ENCODE measurements at places on chromosomes 7 and 10.

DNA sequence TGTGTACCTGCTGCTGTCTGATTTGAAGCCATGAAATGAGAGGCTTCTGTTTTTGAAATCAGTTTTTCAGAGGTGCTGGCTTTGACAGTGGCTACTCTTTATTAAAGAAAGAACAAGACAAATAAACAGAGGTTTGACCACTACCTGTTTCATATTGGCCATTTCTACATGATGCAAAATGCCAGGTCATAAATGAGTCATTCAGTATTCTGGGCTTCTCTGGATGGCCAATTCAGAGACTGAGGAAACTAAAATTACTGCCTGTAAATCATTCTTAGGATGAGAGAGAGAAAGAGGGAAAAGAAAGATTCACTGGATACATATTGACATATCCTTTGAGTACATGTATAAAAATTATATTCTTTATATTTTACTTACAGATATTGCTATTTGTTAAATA is 303.3 kb upstream of the ETV1 start:
- DNase-seq: no peak

DNA sequence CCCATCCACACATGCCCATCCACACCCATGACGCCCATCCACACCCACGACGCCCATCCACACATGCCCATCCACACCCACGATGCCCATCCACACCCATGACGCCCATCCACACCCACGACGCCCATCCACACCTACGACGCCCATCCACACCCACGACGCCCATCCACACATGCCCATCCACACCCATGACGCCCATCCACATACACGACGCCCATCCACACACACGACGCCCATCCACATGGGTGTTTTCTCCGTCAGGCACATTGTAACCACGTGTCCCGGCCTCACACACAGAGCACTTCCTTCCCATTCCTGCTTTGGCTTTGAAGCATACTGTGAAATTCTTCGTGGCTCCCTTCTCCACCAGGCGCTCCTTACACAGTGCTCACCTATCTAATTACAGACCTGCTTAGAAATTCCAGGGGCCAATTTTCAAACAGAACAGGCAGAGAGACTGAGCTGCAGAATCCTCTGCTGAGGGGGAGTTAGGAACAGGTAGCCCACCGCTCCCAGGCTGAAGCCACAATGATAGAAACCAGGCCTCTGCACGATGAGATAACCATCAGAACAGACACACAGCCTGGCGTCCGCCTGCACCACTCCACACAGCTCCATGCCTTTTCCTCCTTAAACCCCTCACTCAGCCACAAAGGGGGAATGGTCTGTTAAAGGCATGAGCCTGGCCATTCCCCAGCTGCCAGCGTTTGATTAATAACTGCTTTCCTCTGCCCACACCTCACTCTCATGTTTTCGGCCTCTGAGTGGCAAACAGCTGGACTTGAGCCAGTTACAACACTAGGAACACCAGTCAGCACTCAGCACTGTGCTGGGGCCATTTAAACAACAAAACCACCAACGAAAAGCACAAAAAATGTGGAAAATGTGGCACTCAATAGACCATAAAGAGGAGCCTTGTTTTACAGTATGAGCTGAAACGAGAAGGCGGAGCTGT is 501.6 kb downstream of the PTPRN2 start:
- no peak for DNase-seq

- DNase-seq: no peak
These were observed 893.0 kb downstream of the NRG3 start for GRCh38 chr10:82768040-82768439.

DNA sequence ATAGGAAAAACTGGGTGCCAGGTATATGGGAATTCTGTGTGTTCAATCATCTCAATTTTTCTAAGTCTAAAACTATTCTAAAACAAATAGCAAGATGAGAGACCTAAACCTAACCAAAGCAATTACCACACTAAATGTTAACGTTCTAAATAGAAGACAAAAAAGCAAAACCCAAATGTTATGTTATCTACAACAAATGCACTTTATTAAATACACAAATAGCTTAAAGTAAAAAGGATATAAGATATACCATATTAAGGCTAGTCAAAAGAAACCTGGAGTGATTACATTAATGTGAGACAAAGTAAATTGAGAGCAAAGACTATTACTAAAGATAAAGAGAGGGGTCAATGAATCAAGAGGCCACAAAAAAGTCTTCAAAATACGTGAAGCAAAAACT is 81.4 kb downstream of the LARP4B start:
- DNase-seq: no peak

DNA sequence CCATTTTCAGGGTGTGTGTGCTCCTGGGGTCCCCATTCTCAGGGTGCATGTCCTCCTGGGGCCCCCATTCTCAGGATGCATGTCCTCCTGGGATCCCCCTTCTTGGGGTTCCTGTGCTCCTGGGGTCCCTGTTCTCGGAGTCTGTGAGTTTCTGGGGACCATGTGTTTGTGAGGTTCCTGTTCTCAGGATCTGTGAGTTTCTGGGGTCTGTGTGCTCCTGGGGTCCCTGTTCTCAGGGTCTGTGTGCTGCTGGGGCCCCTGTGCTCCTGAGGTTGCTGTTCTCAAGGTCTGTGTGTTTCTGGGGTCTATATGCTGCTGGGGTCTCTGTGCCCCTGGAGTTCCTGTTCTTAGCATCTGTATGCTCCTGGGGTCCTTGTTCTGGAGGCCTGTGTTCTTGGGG is 425.5 kb downstream of the GLRX3 start:
- DNase-seq: no peak

DNA sequence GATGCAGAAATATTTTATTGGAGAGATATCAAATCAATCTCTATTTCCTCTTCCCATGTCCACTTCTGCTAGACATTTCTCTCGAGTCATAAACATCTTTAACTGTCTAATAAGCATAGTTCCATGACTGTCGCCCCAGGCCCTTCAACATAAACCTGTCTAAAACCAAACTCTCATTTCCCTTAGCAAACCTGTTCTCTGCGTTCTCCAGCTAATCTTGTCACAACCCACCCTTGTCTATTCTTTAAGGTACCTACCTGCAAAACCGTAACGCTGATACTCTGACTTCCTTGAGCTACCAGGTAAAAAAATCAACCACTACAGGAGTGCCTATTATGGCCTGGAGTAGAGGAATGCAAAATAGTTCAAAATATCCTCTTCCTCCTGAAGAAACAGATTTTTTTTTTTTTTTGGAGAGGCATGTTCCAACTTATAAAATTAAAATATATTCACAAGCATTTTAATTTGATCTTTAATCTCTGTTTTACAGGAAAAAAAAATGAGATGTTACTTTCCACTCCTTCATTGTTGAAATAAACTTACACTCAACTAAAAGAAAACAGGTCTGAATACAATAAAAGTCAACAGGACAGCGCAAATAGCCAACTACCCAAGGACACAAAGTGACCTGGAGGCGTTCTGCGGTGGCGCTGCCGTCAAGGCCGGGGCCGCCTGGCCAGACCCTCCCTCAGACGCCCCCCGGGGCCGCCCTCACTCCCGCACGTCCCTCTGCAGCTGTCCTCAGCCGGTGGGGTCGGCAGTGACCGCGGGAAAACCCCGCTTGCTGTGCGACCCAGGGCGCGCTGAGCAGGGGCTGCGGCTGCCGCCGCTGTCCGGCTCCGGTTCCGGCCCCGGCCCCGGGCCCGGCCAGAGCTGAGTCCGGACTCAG is 765 bp downstream of the SLC25A40 start:
- DNase-seq: no peak

DNA sequence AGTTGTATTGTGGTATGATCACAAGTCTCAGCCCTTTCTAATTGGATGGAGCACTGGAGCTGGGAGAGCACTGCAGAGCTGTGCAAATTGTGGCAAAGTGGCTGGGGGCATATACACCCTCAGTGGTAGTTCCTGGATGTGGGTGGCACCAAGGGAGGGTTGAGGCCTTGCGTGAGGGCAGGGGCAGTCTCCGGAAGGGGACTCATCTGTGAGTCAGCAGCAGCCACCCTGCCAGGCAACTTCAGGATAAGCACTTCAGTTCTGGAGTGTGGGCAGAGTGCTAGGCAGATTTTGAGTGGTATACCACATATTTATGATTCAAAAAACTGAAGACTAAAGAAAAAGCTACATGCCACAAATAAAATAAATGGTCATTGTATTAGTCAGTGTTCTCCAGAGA is 210.5 kb downstream of the ETV1 start:
- no peak for DNase-seq

DNA sequence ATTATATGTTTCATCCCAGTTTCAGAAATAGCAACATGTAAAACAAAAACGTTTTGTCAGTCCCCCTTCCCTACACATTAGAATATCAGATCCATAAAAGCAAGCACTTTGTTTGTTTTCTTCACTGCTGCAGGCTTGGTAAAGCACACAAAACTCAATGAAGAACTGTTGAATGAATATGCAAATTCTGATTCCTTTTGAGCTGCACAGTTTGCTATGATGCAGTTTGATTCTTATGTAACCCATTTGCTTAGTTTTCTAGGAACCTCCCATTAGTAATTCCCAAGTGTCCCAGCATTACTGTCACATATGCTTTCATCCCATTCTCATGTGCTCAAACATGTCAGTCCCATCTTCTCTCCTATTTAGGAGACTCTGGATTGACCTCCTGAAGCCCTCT is 26.1 kb upstream of the CHCHD3 start:
- no peak for DNase-seq

DNA sequence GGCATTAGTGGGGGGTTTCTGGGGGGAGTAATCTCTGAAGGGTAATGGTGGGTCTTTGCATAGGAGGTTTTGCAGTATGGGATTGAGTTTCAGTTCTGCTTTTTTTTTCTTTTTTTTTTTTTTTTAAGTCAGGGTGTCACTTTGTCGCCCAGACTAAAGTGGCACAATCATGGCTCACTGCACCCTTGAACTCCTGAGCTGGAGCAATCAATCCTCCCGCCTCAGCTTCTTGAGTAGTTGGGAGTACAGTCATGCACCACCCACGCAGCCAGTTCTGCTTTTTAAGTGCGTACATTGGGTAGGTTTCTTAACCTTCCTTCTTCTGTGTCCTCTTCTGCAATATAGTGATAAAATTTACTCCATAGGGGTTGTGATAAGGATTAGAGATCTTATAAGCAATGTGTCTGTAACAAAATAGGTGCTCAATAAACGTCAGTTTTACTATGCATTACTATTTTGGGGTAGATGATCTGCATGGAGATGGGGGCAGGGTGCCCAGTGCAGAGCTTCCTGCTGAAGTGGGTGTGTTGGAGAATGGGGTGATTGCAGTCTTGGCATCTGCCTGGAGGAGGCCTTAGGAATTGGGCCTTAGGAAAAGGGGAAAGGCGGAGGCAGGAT is 9.6 kb downstream of the KAZALD1 start:
- DNase-seq: no peak

DNA sequence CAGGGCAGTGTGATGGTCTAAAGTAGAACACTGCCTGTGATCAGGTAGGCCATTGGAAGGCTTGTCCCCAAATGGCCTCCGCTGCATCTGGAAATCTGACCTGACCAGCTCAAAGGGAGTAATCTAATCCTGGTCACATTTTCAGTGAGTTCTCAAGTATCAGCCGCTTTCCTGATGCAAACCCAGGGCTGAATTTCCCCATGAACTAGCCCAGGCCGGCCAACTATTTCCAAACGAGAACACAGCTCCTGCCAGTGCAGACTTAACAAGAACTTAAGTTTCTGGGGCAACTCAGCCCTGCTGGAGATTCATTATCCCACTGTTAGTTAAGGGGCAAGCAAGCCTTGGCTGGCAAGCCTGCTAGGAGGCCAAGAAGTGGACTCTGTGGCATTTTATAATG is 59.6 kb upstream of the FAM180A start:
- DNase-seq: no peak

GRCh38 chr7:143416565-143417149 is 8.0 kb upstream of the EPHA1 start:
- DNase-seq: no peak

DNA sequence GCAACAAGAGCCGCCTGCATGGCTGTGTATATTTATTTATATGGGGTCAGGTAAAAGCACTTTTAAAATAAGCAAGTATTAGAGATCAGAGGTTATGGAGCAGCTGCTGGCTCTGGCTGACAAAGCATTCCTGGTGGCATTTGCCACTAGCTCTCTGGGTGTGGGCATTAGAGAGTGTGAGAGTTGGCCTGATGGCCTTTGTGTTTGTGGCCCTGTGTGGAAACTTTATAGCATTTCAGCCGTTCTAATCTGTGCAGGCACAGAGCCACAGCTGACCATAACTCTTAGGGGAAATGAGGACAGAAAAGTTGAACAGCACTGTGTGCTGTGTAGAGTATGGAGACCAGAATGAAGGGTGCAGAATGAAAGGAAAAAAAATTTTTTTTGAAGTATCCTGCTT is 118.9 kb downstream of the AUTS2 start:
- DNase-seq: no peak

- DNase-seq: no peak
These were observed 6.0 kb upstream of the REEP3 start for GRCh38 chr10:63515002-63515763.

DNA sequence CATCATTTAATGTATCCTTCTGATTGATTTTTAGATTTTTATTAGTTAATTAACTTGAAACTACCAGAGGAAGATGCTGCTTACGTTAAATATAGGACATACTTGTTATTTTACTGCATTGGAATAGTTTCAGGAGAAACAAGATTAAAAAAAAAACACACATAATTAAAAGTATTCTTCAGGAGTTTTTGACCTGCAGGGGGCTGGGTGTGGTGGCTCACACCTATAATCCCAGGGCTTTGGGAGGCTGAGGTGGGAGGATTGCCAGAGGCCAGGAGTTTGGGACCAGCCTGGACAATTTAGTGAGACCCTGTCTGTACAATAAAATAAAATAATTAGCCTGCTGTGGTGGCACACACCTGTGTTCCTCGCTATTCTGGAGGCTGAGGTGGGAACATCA is 10.7 kb downstream of the CBLL1 start:
- DNase-seq: no peak

DNA sequence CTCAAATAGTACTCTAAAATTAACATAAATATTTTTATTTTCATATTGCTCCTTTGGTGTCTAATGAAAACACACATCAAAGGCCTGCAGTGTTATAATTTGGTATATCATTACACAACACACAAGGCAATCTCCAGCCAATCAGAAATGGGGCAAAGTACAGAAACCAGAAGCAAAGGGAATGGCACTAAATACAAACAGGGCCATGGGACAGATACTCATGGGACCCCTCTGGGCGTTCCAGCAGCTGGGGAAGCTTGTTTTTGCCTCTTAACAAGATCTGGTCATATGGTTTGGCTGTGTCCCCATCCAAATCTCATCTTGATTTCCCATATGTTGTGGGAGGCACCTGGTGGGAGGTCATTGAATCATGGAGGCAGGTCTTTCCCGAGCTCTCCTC is 551.8 kb upstream of the NRP1 start:
- DNase-seq: no peak

GRCh38 chr7:95817866-95818640 is 45.7 kb downstream of the DYNC1I1 start:
- DNase-seq: no peak

DNA sequence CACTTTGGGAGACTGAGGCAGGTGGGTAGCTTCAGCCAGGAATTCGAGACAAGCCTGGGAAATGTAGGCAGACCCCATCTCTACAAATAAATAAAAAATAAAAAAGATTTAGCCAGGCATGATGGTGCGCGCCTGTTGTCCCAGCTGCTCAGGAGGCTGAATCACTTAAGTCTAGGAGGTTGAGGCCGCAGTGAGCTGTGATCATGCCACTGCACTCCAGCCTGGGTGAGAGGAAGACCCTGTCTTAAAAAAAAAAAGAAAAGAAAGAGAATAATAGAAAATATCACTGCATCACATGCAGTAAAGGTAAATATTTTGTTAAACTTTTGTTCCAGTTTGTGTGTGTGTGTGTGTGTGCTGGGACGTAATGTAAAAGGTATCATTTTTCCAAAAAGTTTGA is 3.0 kb downstream of the STRIP2 start:
- no peak for DNase-seq

Measured in AG09319 (cell line).